ENCODE measurements at places on chromosomes 16 and 17. TPM values are rescaled to one million over a fixed set of nuclear protein-coding genes. Genes with fewer than 3 reads are reported as not detected.

Gene CCL13
- not detected for total RNA-seq

Gene SPATA22
- not detected for total RNA-seq

Gene TBC1D3I
- total RNA-seq: 3.1 TPM

Gene PRSS53
- 7.7 TPM for total RNA-seq

Gene ZNF423
- total RNA-seq: not detected

Gene TMEM114
- not detected for total RNA-seq

Gene TBX4
- not detected for total RNA-seq

Gene NPIPB6
- 2.9 TPM for total RNA-seq

DNA sequence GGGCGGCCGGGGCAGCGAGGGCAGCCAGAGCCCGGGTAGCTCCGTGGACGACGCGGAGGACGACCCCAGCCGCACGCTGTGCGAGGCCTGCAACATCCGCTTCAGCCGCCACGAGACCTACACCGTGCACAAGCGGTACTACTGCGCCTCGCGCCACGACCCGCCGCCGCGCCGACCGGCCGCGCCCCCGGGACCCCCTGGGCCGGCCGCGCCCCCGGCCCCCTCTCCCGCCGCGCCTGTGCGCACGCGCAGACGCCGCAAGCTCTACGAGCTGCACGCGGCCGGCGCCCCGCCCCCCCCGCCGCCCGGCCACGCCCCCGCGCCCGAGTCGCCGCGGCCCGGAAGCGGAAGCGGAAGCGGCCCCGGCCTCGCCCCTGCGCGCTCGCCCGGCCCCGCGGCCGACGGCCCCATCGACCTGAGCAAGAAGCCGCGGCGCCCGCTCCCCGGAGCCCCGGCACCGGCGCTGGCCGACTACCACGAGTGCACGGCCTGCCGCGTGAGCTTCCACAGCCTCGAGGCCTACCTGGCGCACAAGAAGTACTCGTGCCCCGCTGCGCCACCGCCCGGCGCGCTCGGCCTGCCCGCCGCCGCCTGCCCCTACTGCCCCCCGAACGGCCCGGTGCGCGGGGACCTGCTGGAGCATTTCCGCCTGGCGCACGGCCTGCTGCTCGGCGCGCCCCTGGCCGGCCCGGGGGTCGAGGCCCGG is 36.1 kb upstream of the ZC3H18 start:
- DNase-seq: peak; percentile 81

GRCh38 chr17:58380207-58381123 is 28.5 kb upstream of the SUPT4H1 start:
- DNase-seq: no peak

DNA sequence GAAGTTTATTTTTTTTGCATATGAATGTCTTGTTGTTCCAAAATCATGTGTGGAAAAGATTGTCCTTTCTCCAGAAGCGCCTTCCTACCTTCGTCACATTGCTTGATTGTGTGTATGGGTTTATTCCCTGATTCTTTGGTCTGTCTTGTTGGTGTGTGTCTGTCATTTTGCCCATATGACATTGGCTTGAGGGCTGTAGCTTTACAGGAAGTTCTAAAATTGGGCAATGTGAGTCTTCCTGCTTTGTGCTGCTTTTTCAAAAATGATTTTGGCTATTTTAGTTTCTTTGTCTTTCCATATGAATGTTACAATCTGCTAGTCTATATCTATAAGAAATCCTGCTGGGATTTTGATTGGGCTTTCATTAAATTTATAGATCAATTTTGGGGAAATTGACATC is 217.2 kb downstream of the SNX29 start:
- no peak for DNase-seq

DNA sequence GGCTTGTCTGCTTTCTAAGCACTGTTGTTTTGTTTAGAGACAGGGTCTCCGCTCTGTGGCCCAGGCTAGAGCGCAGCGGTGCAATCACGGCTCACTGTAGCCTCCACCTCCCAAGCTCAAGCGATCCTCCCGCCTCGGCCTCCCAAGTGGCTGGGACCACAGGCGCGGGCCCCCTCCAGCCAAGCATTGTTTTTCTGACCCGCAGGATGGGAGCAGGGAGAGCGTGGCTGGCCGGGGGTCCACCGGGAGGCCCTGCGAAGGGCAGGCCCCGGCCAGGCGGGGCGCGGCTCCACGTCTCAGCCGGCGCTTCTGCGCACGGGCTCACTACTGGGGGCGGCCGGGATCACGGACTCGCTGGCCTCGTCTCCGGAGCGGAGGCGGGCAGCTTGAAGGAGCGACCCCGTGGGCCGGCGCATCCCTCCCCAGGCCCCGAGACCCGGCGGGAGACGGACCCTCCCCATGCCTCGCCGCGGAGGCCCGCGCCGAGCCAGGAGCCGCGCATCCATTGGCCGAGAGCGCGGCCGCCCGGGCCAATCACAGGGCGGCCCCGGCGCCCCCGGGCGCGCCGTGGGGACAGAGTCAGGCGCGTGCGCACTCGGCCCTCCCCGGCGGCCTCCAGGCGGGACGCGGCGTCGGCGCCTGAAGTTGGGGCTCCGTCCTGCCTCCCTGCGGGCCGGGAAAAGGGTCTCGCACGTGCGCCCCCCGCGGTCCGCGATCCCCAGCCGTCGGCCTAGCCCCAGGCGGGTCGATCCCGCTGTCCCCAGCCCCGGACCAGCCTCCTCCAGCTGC is 24.9 kb downstream of the ACTG1 start:
- peak; percentile 84 for DNase-seq

DNA sequence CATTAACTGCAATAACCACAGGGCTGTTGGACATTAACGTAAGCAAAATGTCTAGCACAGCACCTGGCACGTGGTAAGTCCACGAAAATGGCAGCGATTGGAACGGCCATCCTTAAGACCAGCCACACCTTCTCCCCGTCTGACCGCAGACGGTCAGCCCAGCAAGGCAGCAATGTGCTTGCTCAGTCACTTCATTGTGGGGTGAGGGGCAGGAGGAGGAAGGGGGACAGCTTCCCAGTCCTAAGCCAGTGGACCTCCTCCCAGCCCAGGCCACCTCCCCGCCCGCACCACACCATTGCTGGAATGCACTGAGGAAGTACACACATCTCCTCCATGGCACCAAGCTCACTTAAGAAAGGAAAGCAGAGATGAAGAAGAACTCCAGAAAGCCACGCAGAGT is 8.6 kb upstream of the MYLK3 start:
- DNase-seq: no peak

- DNase-seq: no peak
These were observed 34.5 kb upstream of the CLEC3A start for GRCh38 chr16:77987810-77988209.

DNA sequence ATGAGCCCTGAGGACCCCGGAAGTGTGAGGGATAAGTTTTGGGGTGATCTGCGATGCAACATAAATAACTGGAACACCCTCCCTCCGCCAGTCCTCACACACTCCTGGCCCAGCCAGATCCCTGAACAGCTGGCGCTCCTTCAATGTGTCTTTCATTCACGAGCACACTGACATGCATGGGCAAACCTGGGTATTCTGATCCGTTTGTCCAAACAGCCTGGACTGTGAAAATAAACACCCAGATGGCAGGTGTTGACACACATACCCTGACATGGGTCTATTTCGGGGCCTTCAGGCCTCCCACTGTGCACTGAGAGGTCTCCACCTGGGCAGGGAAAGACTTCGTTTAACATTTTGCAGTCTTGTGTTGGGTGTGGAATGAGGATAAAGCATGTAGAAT is 3.0 kb upstream of the CPNE2 start:
- no peak for DNase-seq

DNA sequence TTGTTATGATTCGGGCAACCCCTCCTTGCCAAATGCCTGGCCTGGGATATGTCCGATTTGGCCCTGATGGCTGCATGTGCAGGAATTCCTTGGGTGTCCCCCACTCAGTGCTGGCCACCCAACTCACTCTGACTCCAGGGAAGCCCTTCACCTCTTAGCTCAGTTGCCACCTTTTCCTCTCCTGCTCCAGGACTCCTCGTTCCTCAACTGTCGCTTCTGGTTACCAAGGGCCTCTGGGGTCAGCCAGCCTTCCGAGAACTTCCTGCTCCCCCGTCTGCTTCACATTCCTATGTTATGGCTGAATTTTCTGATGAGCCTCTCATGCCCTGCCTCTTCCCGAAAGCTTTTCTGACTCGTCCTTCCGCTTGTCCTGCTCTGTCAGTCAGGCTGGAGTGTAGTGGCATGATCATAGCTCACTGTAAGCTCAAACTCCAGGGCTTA is 63.5 kb downstream of the SPACA3 start:
- DNase-seq: no peak

DNA sequence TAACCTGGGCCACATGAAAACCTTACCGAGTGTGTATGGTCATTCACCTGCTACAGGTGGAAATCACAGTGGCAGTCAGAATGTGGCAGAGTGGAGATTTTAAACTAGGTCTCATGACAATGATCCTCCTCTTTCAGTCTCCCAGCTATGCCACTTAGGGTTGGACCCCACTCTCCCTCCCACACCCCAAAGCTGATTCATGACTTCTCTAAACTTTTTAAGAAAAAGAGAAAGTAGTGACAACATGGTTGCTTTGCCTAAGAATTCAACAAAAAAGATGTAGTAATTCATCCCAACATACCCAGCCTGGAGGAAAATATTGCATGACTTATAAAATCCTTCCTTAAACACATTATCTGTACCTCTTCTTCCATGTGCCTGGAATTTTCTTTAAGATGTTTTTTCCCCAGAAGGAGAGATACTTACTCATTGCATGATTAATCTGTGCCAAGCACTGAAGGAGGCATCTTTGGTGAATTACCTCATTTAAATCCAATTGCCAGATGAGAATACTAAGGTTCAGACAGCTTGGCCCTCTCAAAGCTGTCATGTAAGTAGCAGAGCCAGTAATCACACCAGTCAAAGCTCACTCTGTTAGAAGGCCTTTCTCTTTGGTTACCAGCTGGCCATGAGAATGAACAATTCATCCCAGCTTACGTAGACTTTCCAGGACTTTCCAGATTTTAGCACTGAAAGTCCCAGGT is 119.9 kb downstream of the COPRS start:
- DNase-seq: no peak

GRCh38 chr16:74372369-74372768 is 3.7 kb upstream of the NPIPB15 start:
- DNase-seq: no peak

DNA sequence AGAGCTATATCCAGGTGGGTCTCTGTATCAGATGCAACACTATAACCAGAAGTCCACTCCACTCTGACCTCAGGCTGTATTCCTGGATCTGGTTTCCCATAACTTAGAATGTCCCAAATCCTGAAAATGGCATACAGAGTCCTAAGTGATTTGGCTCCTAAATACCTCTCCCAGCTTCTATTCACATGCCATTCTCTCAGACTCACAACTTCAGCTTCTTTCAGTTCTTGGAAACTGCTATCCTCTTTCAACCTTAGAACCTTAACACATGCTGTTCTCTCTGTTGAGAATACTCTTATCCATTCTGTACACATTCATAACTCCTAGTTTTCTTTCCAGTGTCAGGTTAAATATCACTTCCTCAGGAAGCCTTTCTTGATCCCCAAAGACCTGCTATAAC is 132.0 kb downstream of the BRIP1 start:
- no peak for DNase-seq

DNA sequence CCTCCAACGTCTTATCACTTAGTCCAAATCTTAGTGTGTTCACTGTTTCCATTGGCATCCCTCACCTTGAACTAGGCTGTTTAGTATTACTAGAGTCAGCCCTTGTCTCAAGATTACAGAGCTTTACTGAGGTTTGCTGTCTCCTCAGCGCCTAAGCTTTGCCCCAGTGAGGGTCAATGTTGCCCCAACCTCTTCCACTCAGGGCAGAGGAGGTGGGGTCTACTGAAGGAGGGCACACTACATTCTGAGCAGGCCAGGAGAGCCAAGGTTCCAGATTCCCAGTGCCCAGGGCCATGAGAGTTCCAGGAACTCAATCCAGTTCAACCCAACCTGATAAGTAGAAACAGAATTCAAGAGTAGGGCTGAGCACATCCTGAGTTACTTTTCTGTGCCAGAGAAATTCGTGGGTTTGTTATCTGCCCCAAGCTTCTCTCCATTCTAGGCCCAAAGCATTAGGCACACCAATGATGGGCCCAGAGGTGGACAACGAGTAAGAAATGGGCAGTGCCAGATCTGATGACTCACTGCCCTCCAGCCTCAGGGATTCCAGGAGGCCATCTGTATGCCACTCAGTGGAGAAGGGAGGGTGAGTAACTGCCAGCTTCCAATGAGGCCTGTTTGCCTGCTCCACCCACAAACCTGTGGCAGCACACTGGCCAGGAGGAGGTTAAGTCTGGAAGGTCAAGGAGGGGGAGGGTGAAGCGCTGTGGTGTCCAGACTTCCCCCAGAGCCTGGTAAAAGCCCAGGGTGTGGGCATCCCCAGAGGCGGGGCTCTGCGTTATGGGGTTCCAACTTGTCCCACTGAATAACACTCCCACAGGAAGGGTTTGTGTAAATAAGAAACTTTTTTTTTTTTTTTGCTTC is 8.2 kb downstream of the TUBG2 start:
- DNase-seq: no peak

DNA sequence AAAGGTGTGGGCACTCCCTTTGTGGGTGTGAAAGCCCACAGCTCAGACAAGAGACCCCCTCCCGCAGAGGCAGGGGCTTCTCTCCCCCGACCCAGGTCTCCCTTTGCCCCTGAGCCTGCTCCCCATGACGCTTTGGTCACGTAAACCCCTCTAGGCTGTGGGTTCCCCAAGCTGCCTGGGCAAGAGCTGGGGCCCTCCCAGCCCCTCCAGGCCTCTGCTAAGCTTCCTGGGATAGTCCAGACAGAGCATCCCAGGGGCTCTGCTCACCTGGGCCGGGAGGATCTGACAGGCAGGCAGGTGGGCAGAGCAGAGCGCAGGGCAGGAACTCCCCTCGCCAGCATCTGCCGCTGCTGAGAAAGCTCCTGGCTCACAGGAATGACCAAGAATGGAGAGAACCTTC is 177.3 kb downstream of the BANP start:
- DNase-seq: no peak

DNA sequence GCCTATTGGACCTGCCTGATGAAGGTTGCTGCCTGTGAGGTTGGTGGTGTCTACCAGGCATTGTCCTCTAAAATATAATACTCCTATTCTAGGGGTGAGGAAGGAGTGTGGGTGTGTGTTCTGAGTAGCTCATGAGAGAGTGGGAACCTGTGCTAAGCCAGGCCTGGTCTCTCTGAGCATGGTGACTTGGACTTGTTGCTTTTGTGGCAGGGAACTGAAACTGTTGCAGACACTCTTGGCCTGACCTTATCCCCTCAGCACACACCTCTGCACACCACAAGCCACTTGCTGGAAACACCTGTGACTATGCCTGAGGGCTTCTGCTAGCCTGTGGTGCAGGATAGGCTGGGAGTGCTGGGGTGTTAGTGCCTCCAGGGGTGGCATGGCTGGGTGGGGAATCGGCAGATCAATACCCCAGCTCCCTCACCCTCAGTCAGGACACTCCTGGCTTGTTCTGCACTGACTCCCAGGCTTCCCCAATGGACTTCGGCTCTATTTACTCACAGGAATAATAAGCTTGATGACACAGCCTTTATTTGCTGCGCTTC is 29.9 kb downstream of the PLCG2 start:
- DNase-seq: peak; percentile 29

GRCh38 chr17:34416116-34416515 is 53.1 kb upstream of the CCL1 start:
- no peak for DNase-seq

All from activated T-cell treated with anti-CD3 and anti-CD28 coated beads, Interleukin-2, amount 50 U/mL, for 72 hours (primary cell).